ENCODE measurements at places on chromosomes 4 and X.

DNA sequence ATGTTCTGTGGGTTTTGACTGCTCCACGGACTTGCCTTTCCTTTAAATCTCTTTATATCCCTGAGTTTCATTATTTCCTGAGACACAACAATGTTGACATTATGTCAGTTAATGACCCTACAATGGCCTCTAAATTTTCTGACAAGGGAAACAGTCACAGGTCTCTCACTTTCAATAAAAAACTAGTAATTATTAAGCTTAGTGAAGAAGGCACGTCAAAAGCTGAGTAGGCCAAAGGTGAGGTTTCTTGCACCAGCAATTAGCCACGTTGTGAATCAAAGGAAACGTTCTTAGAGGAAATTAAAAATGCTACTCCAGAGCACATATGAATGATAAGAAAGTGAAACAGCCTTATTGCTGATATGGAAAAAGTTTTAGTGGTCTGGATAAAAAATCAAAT lies 930.2 kb upstream of the GRID2 start:
- no peak for DNase-seq

DNA sequence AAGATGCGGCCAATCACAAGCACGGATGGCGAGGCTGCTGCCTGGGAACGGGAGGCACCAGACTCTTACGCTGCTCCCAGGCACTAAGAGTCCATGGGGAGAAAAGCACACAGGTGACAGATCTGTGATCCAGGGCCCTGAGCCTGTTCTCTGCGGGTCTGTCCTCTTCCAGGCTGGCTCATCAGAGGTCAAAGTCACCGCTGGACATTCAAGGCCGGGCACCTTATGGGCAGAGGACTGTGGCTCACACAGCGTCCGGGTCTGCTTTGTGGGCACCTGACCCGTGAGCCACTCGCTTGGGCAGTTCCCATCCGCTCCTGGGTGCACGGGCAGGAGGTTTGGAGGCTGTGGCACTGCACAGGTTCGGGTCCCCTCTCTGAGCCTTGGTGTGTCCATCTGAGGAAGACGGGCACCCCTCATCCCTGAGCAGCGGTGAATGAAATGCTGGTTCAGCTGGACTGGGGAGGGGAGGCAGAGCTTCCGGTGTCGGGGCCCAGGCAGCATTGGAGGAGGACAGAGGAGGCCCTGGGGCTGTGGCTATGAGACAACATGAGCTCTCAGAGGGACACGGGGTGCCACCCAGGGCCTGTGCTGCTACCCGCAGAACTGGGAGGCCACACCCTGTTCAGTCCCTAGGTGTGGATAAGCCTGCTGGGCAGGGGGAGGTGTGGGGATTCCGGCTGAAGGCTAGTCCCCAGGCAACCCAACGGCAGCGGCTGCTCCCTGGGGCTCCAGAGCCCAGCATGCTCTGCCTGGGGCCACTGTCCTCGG lies 61.2 kb upstream of the AFAP1 start:
- no peak for DNase-seq

- DNase-seq: no peak
Measured at GRCh38 chr4:88759039-88759894, 61.6 kb upstream of the NAP1L5 start.

DNA sequence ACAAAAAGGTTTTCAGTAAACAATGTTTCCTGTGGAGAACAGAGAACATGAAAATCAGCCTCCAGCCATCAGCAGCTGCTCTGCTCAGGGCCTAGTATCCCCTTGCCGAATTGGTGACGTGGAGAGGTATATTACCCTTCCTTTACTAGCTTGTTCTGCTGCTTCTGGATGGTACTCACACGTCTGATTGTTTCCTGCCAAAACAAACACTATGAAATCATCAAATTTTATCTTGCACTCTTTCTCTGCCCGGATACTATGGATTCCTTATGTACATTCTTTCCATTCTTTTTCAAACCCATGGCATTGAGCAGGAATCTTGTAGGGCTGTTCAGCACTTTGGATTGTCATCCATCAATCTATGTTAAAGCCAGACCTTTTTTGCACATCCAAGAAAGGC lies 18.8 kb upstream of the METAP1 start:
- DNase-seq: no peak

DNA sequence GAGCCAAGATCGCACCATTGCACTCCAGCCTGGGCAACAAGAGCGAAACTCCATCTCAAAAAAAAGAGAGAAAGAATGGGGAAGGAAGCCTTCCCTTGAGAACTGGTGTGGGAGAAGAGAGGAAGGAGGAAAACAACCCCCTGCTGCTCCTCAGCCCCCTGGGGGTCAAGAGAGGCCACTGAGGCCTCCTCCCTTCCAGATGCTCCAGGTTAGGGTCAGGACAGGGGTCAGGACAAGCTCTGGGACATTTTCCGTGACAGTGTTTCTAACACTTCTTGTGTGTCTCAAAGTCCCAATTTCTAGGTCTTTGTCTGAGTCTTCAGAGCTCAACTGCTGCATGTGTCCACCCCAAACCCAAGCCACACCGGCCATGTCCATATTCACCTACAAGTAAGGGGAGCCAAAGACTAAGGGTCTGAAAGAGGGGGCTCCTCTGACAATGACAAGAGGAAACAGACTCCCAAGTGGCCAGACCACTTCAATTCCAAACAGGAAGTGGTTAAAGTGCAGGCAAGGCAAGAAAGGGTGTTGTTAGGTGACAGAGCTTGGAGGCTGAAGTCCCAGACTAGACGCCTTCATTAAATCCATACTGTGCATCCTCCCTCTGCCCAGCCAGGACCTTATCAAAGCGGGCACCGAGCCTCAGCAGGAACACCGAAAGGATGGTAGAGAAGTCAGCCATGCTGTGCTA lies 8.3 kb downstream of the L1CAM start:
- no peak for DNase-seq

- no peak for DNase-seq
Measured at GRCh38 chrX:154348646-154349358, 25.6 kb downstream of the FLNA start.

DNA sequence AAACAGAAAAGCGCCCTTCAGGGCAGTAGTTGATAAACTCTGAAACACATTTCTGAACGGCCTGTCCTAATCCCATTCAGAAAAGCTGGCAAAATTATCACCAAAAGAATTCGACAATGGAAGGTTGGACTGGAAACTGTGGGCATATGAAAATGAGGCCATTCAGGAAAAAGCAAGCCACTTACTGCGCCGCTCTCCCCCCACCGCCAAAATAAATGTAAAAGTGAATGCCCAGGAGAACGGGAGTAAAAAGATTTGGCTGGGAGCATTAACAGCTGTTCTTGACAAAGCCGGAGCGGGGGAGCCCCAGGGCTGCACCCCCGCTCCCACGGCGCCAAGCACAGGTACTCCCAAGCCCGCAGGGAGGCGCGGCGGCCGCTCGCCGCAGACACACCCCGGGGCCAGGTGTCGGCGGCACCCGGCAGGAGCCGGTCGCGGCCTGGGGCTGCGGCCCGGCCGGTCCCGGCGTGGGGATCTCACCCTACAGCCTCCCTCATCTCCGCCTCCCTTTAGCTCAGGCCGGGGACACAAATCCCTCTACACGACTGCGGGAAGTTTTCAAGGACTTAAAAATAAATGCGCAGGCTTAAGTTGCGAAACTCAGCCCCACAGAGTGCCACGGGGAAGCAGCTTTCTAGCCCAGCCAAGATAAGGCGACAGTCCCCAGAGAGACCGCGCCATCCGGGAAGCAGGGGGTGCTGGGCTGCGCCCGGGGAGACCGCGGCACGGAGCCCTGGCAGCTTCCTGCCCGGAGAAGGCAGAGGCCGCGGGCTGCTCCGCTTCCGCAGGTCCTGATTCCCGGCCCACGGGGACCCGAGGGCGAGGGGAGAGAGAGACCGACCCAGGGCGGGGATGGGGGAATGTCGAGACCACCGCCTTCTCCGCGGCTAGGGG lies 593 bp downstream of the SH3RF1 start:
- peak; percentile 47 for DNase-seq

GRCh38 chrX:45956191-45956870 lies 588.9 kb downstream of the ZNF674 start:
- DNase-seq: no peak

- DNase-seq: no peak
Measured at GRCh38 chr4:2832981-2833670, 10.5 kb upstream of the ADD1 start.

GRCh38 chr4:104490770-104491480 lies 3.8 kb downstream of the CXXC4 start:
- no peak for DNase-seq

DNA sequence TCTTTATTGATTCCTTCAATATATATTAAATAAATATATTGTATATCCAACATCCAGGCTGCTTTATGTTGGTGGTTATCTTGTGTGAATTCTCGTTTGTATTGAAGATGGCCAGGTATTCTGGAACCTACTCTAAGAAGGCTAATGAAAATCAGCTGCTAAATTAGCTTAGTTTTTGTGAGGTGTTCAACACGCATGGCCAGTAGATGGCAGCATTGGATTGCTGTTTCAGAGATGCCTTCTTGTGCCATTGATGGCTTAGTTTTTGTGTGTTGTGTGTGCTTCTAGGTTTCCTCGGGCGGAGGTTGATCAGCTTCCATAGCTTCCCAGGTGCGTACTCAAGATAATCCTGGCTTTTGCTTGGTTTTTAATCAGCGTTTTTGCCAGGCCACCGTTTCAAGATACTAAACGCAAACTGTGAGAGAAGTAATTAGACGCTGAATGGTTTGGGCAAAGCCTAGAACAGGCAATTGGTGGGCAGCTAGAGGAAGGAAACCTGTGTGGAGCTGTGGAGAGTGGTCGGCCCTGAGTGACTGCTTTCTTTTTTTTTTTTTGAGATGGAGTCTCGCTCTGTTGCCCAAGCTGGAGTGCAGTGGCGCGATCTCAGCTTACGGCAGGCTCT lies 15.1 kb downstream of the NOCT start:
- DNase-seq: peak; percentile 73

- no peak for DNase-seq
Measured at GRCh38 chrX:5528057-5528456, 700.6 kb downstream of the NLGN4X start.

DNA sequence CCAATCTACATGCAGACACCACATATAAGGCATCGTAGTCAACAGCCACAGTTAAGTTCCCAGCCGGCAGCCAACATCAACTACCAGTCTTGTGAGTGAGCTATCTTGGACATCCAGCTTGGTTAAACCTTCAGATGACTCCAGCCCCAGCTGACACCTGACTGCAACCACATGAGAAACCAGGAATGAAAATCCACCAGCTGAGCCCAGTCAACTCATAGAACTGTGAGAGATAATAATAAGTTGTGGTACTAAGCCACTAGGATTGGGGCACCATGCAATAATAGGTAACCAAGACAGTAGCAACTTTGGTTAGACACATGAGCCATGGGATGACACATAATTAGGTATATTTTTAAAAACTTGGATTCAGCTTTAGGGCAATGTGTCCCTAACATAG lies 188.1 kb upstream of the BCOR start:
- DNase-seq: no peak

DNA sequence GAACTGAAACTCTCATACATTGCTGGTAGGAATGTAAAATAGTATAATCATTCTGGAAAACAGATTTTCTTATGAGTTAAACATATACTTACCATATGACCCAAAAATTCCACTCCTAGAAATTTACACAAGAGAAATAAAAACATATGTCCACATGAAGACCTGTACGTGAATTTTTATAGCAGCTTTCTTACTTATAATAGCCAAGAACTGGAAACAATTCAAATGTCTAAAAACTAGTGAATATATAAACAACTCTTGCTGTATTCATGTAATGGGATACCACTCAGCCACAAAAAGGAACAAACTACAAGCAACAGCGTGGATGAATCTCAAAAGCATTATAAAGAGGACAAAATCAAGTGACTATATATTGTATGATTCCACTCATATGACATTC lies 27.5 kb downstream of the TMEM156 start:
- no peak for DNase-seq

GRCh38 chr4:127113844-127114362 lies 518.9 kb upstream of the INTU start:
- DNase-seq: no peak

DNA sequence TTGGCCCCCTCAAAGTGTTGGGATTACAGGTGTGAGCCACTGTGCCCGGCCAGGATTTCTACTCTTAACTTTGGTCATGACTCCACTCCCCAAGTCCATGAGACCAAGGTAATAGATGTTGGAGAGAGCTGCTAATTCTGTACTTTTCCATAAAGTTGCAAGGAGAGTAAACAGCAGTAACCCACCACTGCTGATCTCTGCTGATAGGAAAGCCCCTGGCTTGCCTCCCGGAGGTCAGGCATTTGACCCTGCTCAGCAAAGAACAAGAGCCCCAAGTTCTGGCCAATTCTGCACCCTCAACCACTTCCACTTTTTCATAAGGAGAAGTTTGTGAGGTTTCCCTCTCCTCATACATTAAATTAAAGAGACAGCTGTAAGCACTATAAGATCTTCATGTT lies 143.0 kb downstream of the RASL11B start:
- no peak for DNase-seq
